NCI-H446 treated with DMSO at 0.1 percent for 48 hours (cell line): ENCODE measurements at places on chromosomes 4 and X.

DNA sequence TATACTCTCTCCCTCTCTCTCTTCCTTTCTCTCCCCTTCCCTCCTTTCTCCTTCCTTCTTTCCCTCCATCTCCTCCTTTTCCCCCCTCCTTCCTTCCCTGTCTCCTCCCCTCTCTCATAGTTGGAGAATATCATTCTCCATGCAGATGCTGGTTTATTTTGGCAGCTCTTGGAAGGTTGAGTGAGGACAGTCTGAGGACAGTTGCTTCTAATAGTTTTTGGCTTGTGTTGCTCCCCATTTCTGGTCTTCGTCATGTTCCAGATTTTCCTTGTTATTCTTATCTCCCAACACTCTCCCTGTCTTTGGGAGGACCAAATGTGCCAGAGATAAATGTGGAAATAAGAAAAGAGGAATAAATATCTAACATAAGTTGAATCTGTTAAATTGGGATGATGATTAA, 263.0 kb downstream of the FRMPD4 start:
- DNase-seq, result peak; percentile 64

GRCh38 chrX:44889824-44890223, 16.8 kb downstream of the KDM6A start:
- no peak for DNase-seq

DNA sequence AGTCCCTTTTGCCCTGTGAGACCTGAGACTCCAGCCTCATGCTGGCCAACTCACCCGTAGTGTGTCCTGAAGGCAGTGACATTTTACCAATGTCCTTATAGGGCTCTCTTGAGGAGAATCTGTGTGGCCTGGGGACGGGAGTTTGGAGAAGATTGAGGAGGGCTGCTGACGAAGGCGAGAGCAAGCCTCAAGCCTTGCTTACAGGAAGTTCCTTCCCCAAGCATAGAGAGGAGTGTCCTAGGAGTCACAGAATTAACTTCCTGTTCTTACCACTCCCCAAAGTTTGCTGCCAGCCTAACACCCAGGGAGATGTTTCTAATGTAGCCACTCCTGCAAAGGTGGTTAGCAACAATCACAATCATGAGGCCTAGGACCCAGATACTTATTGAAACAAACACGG, at the start of gene NXF3:
Gene NXF3 (minus strand): TSS at position 202 of the 400 bp plus-strand sequence. CDS start 120 bp downstream, at position 82.
- DNase-seq, result no peak

GRCh38 chr4:113541933-113542332, 219.6 kb downstream of the CAMK2D start:
- DNase-seq, result no peak

- no peak for DNase-seq
Observed at GRCh38 chr4:134905061-134905460, 703.5 kb upstream of the PABPC4L start.

DNA sequence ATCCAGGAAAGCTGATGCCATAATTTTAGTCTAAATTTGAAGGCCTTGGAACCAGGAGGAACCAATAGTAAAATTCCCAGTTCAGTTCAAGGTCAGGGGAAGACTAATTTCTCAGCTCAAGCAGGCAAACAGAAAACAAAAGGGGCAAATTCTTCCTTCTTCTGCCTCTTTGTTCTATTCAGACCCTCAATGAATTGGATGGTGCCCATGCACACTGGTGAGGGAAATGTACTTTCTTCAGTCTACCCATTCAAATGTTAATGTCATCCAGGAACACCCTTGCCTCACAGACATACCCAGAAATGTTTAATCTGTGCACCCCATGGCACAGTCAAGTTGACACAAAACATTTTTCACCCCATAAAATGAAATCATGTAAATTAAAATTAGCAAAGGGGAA, 1851.2 kb upstream of the ADGRL3 start:
- DNase-seq, result no peak
